ENCODE measurements at places on chromosomes 11 and 22.

DNA sequence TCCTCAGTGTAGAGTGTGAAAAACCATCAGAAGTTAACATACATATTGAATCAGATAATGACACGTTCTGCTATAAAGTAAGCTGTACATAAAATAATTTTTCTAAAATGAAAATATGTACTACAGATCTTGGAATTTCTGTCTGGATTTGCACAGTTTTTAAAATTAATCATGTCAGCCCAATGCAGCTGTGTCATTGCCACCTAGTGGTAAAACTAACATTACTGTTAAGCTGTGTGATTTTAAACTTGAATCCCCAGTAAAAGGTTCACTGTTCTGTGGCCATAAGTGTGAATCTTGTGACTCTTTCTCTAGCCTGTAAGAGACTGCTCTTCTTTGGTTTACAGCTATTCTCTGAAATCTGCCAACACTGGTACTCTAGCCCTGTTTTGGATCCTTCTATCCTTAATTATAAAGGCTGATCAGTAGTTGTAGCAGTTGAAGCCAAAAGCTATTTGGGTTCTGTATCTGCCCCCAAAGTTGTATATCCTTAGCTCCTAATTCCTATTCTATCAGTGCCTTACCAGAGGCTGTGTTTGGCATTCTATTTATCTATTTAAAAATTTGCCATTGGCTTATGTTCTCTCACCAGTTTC lies 4.0 kb downstream of the JRKL start:
- DNase-seq = peak; percentile 37

DNA sequence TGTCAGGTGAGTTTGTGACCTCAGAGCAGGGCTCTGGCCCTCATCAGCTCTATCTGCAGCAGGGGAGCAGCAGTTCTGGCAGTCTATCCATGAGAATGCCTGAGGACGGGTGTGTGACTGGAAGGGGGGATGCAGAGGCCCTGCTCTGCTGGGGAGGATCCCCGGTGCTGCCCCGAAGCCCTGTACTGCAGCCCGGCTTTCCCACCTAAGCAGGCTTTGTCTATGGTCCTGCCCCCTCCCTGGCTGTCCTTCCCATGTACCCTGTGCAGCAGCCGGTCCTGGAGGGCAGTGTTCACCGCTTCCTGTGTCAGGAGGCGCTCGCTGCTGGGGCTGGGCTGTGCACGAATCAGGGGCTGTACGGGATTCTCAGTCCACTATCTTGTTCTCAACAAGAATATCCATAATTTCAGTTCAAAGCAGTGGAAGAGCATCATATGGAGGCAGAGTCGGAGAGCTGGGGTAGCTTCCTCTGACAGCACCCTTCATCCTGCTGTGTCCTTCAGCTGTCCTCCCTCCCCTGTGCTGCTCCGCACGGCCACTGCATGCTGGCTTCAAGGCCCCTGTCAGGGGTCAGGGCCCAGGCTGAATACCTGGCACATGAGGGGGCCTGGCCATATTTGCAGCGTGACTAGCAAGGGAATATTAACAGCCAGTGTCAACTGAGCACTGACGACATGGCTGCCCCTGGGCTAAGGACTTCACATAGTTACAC lies 125.2 kb downstream of the CTTN start:
- DNase-seq = no peak

- DNase-seq = peak; percentile 15
Observed at GRCh38 chr11:67347964-67348749, 5.2 kb downstream of the POLD4 start.

DNA sequence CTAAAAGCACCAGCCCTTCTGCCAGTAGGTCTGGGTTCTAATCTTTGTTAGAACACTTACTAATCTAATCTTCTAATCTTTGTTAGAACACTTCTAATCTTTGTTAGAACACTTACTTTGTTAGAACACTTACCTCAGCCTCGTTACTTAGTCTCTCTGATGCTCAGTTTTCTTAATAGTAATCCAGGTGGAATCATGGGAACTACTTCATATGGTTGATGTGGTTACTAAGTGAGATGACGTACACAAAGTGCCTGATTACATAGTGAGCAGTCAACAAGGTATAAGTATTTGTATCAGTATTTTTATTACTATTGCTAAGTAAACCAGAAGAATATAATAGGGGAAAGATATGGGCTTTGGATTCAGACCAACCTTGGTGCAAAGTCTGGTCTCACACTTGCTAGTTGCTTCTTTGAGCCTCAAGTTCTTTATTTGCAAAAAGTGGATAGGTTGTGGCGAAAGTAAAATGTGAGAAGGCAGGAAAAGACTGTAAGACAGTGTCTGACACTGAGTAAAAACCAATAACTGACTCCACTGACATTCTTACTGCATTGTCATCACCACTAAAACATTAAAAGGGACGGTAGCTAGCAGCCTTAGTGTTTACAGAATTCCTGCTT lies 83.7 kb downstream of the TRAF6 start:
- no peak for DNase-seq

DNA sequence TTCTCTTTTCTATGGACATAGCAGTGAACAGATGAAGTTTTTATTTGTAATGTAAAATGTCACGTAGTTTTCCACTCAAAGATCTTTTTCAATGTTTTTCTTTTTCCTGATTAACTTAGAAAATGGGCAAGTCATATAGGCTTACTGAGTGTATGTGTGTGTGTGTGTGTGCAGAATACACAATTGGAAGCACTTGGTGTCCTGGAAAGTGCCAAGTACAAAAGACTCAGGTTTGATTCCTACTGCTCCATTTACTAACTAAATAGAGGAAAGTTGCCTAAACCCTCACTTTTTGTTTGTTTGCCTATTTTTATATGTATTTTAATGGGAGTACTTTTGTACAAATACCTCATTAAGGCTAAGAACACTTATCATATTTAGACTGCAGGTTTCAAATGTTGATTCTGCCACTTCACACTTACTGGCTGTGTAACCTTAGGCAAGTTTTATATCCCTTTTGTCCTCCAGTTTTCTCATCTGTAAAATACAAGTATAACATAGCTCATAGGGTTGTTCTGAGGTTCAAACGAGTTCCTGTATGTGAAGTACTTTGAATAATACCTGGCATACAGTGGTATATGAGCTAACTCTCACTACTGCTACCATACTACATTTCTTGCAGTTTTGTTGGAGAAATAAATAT lies 90.1 kb downstream of the TYR start:
- DNase-seq = no peak

GRCh38 chr11:69949327-69949726 lies 128.8 kb upstream of the ANO1 start:
- DNase-seq = no peak

- no peak for DNase-seq
Observed at GRCh38 chr11:97746818-97747217, 1273.9 kb upstream of the CNTN5 start.

- DNase-seq = no peak
Observed at GRCh38 chr11:100963375-100963774, 166.2 kb downstream of the PGR start.
